ENCODE measurements at places on chromosomes 7 and 10. TPM values are rescaled to one million over a fixed set of nuclear protein-coding genes. Genes with fewer than 3 reads are reported as not detected.

The LMBR1 gene
- 123 TPM for total RNA-seq

The NRP1 gene
- total RNA-seq: 0.71 TPM

The RTKN2 gene
- not detected for total RNA-seq

The PCGF5 gene
- total RNA-seq: 1.3 TPM

The CALHM3 gene
- 0.30 TPM for total RNA-seq

All from Karpas-422 (cell line).